ENCODE measurements at places on chromosomes 7 and 10. TPM values are rescaled to one million over a fixed set of nuclear protein-coding genes. Genes with fewer than 3 reads are reported as not detected.
A peak's percentile ranks its signal among the peaks of the same experiment; 100 is the strongest.

- no peak for DNase-seq
Observed at GRCh38 chr7:100455206-100455605, 8.9 kb downstream of the SPACDR start.

DNA sequence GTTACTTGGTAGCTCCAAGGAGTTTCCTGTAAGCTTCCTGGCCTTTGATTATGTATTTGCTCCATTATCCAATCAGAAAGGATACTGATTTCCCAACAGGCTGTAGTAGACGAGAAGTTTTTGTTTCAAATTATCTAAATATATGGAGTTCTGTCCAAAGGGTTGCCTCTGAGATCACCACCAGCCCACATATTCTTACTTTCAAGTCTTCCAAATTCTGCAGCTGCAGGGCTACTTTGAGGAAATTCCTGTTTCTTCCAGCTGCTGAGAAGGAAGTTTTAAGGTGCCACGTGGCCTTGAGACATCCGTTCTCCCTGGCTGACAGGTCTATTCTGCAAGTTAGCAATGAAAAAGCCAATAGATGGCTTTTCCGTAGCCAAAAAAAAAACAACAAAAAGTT, 286.0 kb downstream of the TWIST1 start:
- no peak for DNase-seq

DNA sequence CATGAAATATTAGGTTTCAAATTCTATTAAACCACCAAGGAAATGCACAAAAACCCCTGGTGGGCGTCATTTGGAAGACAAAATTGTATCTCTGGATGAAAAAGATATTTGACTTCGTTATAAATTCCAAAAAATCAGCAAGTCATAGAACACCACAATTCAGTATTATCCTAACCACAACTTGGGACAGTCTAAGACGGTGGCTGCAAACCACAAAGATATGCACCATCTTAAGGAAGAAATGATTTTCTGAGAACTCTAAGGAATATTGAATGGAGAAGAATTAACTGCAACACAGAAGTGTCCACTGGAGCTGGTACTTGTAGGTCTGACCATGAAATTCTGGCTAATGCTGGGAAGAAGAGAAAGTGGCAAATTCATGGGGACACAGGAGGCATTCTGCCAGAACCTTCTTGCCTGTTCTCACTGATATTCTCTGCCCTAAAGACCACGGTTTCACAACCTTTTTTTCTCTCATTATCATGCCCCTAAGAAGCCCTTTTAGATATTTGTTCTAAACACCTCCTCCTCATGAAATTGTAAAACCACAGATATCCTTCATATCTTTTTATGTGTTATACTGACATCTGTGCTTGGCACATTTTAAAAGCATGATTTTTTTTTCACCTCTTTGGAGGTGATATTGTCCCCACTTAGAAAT, 92.9 kb downstream of the SFMBT2 start:
- DNase-seq = no peak

DNA sequence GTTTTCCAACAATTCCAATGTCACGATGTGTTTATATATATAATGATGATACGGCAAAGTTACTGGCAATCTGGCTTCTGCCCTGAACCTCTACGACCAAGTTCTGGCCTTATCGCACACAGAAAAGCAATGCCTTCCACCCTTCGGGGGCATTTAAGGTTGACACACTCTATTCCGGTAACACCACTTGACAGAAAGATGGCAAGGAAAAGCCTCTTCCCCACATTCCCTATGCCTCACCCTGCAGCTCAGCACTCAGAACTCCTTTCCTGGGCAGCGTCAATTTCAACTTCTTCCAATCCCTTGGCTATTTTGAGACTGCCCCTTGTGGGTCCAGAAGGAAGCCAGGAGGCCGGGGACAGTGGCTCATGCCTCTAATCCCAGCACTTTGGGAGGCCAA, 2.5 kb upstream of the ADRB1 start:
- DNase-seq = no peak

DNA sequence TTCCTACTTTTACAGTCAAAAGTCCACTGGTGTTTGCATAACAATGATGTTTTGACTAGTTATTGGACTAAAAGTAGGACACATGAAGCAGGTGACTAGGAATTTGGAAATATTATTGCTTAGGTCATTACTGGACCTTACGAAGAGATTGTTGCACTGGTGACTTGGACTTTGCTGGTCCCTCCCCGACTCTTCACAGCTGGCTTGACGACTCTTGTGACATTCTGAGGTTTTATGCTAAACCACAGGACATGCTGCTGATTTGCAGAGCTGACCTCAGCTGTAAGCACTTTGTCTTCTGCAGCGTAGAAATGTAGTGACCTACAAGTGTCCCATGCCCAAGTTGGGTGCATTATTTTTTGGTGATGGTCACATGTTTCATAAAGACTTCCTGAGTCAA, 21.9 kb downstream of the PCBD1 start:
- no peak for DNase-seq

DNA sequence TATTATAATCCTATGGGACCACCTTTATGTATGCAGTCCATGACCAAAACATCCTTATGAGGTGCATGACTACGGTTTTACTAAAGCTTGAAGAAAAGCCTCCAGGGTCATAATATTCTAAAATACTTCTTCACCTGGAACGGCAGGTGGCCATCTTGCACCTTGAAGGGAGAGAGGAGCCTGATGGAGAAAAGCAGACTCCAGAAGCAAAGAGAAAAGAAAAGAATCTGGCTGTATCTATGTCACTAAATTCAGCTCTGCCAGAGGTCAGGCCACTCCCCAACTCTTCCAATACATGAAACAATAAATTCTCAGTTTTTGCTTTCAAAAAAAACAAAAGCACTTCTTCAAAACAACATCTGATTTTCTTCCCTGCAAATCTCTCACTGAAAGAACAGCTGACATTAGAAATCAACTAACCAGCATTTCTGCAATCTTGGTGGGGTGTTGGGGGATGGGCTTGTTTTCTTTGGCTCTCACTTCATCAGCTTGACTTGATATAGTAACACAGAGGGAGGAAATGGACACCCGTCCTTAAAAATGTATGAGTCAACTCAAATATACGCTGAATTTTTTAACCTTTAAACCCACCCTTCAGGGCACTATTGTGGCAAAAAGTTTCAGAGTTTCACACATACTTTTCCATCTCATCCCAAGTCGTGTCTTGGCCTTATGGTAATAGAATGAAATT, 21.7 kb downstream of the HIBADH start:
- no peak for DNase-seq

GRCh38 chr10:5581670-5582566, 57.2 kb downstream of the CALML3 start:
- DNase-seq = no peak

DNA sequence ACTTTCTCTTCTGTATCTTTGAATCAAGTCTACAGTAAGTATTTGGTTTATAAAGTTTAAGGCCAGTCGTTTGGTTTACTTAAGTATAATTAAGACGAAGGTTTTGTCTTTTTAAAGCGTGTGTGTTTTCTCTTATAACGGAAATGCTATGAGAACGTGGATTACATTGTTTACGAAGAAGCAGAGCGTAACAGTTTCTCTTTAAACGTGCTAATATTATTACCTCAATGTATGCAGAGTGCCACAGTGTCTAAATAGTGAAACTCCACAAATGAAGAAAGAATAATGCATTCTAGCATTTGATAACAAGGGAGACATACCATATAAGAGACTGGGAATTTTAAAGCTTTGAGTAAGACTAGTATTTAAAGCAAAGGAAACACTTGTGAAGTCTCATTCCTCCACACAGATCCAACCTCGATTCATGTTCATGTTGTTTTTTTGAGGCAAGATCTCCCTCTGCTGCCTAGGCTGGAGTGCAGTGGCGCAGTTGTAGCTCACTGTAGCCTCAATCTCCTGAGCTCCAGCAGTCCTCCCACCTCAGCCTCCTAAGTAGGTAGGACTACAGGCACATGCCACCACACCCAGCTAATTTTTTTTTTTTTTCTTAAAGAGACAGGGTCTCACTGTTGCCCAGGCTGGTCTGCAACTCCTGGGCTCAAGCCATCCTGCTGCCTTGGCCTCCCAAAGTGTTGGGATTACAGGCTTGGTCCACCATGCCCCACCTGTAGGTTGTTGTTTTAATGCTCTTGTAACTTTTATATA, 75.1 kb downstream of the ANKRD61 start:
- DNase-seq = peak; percentile 37

DNA sequence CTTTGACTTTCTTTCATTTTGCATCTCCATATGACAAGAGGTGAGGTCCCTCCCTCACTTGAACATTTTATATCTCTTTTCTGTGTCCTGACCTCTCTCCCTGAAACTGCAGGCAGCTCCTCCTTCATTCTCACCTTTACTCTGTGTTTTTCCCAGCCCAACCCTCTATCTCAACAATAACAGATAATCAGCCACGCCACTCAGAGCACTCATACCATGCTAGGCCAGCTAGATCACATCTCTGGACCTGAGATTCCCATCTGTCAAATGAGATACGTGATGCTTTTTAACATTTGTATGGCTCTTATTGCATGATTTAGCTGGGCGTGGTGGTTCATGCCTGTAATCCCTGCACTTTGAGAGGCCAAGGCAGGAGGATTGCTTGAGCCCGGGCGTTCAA, 63.1 kb upstream of the PDCD4 start:
- DNase-seq = no peak

GRCh38 chr7:65251851-65252620, 121.6 kb upstream of the ZNF92 start:
- DNase-seq = no peak

- no peak for DNase-seq
Observed at GRCh38 chr10:13613519-13613918, 26.8 kb downstream of the PRPF18 start.

DNA sequence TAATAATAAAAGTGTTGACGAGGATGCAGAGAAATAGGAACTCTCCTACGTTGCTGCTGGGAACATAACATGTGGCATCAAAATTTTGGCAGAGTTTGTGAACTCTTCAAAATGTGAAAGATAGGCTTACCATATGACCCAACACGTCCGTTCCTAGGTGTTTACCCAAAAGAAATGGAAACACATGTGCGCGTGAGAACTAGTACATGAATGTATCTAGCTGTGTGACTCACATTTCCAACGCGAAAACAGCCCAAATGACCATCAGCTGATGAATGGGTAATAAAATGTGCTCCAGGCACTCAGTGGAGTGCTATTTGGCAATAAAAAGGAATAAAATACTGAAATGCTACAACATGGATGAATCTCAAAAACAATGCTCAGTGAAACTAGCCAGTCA, 10.4 kb upstream of the ELFN1 start:
- DNase-seq = no peak

GRCh38 chr10:79268742-79269141, 78.5 kb upstream of the PPIF start:
- no peak for DNase-seq

GRCh38 chr10:44994752-44995530, 5.8 kb upstream of the ZNF22 start:
- DNase-seq = no peak

DNA sequence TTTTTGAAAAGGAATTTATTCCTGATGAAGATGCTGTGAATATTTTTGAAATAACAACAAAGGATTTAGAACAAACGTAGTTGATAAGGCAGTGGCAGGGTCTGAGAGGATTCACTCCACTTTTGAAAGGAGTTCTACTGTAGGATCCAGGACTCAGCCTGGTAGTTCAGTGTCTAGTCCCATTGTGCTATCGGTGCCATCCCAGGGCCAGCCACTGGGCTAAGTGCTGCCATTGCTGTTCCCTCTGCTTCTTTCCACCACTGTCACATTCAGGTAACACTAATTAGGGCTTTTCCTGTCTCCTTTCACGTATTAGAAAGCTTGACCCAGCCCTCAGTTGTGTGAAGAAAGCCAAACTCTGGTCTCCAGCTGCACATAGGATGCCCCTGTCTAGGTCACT, 177.3 kb downstream of the TEX36 start:
- no peak for DNase-seq

- DNase-seq = no peak
Observed at GRCh38 chr10:133141958-133142340, 18.1 kb upstream of the KNDC1 start.

DNA sequence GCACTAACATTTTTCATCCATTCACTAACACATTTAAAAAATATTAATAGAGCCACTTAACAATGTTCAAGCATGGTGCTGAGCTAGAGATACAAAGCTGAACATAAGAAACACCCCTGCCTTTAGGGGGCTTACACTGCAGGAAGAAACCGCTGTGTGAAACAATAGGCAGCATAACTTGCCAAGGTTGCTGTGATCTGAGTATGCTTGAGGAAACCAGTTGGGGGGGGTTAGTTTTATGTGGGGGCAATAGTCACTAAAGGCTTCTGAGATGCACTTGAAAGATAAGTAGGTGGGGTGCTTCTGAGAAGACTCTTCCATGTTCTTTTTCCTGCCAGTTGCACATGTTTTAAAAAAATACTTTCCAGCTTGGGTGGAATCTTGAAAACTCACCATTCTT, 2.8 kb downstream of the RBM17 start:
- DNase-seq = no peak

DNA sequence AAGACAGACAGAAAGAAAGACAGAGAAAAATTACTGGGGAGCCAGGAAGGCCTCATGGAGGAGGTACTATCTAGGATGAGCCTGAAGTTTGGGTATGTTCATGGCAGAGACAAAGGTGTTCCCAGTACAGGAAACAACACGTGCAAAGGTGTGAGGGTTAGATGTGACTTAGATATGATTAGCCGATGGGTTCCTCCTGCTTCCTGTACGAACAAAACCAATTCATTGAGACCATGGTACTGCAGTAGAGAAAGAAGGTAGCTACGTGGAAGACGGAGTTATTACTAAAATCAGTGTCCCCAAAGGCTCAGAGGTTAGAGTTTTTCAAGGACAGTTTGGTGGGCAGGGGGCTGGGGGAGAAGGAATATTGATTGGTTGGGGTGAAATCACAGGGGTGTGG, 55.2 kb upstream of the CHST3 start:
- DNase-seq = no peak

DNA sequence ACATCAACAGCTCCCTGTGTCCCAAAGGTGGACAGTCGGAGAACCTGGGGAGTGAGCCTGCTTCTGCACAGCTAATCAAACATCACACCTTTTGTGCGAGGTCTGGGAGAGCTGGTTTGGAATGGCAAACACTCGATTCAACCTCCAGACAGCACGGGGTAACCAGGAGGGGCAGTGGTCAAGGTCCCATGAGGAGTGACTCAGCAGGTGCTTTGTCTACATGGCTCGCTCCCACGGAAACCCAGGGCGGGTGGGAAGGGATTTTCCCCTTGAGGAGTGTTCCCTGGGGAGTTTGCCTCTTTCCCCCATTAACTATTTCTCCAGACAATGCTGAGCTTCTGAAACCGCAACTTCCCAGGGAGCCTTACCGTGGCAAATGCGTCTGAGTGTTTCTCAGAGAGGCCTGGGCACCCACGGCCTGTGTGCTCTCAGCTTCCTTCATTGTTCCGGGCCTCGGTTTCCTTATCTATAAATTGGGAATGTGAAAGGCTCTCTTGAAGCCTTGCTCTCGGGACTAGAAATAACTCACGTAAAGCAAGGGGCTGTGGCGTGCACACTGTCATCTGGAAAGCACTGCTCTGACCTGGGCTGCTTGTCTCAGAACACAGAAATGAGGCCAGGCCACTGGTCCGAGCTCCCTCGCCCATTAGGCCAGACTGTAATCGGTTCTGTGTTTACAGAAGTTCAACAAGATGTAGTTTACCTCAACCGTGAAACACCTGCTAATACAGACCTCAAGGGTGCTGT, 14.0 kb upstream of the GTPBP4 start:
- DNase-seq = no peak

EPHB4 gene
- total RNA-seq = 20.5 TPM

INA gene
- not detected for total RNA-seq

CHAT gene
- total RNA-seq = not detected

ITGB8 gene
- total RNA-seq = 4.6 TPM

TAS2R41 gene
- 1.3 TPM for total RNA-seq

PTPRN2 gene
- total RNA-seq = 0.27 TPM

SLC26A3 gene
- total RNA-seq = not detected

FAM25G gene
- total RNA-seq = not detected

FOXP2 gene
- total RNA-seq = under 0.01 TPM
